Activated gamma-delta T cell treated with anti-CD3 and anti-CD28 coated beads, Interleukin-2, amount 50 U/mL, for 16 hours (primary cell): ENCODE measurements at places on chromosomes 11 and 22.

GRCh38 chr11:101497291-101497690 is 86.5 kb downstream of the TRPC6 start:
- DNase-seq, result no peak

DNA sequence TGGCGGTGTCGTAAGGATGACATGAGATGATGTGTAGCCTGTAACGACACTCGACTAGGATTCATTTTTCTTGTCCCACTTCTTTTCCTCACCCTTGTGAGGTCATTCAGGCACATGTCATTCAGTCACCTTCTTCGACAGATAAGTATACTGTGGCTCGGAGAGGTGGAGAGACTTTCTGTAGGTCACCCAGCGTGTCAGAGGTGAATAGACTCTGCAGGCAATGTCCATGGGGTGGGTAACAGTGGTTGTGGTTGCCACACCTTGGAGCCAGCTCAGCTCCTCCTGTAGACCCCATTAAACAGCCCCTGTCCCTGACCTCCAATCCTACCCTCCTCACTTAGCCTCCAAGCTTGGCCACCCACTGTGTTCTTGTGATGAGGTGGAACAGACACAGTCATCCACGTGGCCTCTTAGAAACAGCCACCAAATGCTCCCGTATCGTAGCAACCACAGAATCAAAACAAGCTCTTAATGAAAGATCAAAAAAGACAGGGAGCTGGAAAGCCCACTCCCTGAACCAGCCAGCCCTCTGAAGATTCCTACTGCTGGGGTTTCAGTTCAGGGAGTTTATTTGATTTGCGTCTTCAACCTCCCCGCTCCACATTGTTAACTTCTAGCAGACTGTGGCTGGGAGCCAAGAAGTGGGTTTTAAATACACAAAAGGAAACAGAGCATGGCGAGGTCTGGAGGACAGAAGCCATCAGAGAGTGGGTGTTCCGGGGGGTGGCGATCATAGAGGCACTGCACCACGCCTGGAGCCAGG is 89.0 kb upstream of the GRK3 start:
- DNase-seq, result no peak

GRCh38 chr11:16133867-16134266 is 222.5 kb downstream of the SOX6 start:
- no peak for DNase-seq

DNA sequence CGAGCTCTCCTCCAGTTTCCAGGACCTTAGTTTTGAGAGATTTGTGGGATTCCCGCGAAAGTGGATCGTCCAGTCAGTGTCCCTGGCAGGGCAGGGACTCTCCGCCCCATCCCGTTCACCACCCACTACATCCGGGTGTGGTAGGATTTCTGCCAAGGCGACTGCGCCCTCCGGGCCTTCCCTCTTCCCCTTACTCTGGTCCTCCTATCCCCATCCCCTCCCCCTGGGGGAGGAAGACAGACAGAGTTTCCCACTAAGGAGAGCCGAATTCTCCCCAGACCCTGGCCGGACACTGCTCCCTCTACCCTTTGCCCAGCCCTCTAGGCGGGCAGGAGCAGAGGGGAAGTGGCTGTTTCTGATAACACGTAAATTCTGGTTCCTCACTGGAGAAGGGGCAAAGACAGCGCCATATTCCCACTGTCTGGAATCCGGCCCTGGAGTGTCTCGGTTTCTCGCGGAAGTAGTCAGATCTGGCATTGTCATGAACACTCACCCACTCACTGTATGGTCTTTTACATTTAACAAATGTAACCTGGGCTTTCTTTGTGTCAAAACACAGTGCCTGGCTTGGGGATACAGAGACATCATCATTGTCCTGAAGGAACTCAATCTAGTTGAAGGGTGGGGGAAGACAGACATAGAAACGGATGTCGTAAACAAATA is 1.1 kb upstream of the NECTIN1 start:
- DNase-seq, result no peak

DNA sequence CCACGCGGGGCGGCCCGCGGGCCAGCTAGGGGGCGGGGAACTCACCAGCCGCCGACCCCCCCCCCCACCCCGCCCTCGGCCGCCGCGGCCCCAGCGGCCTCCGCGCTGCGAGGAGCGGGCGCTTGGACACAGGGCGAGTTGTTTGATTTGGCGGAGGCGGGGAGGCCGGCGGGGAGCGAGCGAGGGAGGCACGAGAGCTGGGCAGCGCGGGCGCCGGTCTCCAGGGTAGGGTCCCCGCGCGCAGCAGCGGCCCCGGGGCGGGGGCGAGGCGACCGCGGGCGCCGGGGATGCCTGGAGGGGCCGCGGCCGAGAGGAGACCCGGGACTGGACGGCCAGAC is 64.4 kb downstream of the NAV2 start:
- DNase-seq, result no peak

DNA sequence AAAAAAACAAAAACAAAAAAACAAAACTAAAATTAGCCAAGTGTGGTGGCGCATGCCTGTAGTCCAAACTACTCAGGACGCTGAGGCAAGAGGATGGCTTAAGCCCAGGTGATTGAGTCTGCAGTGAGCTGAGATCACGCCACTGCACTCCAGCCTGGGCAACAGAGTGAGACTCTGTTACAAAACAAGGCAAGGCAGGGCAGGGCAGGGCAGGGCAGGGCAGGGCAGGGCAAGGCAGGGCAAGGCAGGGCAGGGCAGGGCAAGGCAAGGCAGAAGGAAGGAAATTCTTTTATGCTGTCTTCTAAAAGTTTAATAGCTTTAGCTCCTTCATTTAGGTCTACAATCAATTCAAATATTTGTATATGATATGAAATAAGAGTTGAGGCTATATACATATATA is 50.1 kb upstream of the RASSF10 start:
- no peak for DNase-seq

GRCh38 chr11:64577202-64577601 is 13.8 kb upstream of the SLC22A12 start:
- DNase-seq, result no peak

GRCh38 chr11:111792314-111792713 is 26.1 kb upstream of the PPP2R1B start:
- no peak for DNase-seq

GRCh38 chr22:30566125-30566524 is 8.3 kb downstream of the GAL3ST1 start:
- DNase-seq, result no peak

- no peak for DNase-seq
Observed at GRCh38 chr22:49021131-49021925, 806.3 kb downstream of the BRD1 start.

DNA sequence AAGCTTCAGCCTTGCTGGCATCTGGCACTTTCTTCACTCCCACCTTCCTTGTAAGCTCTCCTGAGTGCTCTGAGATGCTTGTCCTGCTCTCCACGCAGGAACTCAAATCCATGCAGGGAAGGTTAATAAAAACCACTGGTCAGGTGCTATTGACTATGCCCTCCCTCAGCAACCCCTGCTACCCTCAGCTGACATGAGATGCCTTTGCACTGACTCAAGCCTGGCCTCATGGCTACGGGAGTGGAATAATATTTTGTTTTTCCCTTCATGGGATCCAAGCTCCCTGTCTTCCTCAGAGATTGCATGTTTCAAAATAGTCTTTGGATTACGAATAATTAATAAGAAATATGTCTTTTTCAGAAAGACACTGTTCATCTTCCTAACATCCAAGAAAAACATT is 31.7 kb upstream of the ABCC8 start:
- DNase-seq, result no peak
